ENCODE measurements at places on chromosomes 7 and 10.

GRCh38 chr7:99312316-99313203, 13.1 kb upstream of the ARPC1A start:
- peak; percentile 31 for DNase-seq

DNA sequence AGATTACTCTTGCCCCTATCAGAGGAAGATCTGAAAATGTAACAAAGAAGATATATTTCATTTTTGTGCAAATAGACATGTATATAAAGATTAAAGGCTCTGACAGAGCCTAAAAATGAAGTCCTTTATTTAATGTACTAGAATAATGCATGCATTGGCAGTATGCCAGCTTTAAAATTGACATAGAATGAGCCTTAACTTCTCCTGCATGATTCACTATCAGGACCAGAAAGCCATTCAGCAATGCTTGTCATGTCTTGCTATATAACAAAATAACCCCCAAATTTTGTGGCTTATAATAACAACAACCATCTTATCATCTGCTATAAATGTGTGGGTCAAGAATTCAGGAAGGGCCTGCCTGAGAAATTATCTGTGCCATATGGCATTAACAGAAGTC, 411.9 kb downstream of the GRM8 start:
- DNase-seq = no peak

DNA sequence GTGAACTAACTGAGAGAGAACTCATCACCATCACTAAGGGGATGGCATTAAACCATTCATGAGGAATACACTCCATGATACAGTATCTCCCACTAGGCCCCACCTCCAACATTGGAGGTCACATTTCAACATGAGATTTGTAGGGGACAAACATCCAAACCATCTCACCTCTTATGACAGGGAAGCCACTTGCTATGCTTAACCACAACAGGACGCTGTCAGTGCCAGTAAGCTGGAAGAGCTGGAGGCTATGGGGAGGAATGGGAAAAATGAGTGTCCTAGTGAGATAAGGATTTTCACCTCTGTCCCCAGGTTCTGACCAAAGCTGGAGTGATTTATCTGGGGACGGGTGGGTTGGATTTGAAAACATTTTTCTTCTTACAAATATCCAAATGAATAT, 17.6 kb downstream of the PLCE1 start:
- DNase-seq = no peak

GRCh38 chr7:47456210-47456955, 125.5 kb downstream of the TNS3 start:
- DNase-seq = no peak

- no peak for DNase-seq
Observed at GRCh38 chr7:156460858-156461627, 179.5 kb upstream of the RNF32 start.

DNA sequence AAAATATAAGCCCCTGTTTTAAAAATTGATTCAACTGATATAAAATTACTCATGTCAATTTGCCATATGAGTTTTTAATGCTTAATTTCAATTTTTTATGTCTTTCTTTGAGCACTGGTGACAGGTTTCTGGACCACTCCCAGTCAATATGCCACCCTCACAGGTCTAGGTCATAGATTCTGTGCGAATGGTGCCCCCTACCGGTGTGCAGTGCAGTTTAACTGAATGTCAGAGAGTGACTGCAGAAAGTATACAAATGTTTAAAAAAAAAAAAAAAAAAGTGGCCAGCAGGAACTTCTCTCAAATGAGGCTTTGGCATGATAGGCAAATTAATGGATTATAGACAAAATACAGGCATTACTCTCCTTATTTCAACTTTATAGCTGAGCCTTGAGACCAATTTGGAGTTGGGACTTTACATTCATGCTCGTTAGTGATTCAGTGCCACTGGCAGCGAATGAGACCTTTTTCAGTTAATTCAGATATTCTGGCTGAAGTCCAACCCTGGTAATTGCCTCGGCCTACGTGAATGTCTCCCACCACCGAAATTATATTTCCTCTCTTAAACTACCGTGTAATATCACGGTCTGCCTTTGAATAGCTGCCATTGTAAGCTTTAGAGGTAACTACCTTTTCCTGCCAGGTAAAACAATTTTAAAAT, 427.6 kb downstream of the PHTF2 start:
- DNase-seq = no peak

GRCh38 chr10:30058570-30059132, 735 bp downstream of the JCAD start:
- no peak for DNase-seq

DNA sequence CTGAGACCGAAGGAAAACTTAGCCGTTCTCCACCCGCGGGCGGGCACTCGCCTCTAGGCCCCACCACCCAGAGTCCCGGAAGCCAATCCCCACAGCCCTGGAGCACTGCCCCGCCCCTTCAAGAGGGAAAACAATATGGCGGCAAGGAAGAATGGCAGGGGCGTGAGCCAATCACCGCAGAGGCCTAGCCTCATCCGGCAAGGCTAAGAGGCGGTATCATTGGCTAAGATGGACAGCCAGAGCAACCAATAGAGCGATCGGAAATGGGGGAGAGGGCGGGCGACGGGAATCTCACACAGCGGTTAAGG, 529 bp downstream of the ACTR1A start:
- peak; percentile 98 for DNase-seq

- DNase-seq = no peak
Observed at GRCh38 chr7:24656608-24657007, 83.4 kb downstream of the PALS2 start.

DNA sequence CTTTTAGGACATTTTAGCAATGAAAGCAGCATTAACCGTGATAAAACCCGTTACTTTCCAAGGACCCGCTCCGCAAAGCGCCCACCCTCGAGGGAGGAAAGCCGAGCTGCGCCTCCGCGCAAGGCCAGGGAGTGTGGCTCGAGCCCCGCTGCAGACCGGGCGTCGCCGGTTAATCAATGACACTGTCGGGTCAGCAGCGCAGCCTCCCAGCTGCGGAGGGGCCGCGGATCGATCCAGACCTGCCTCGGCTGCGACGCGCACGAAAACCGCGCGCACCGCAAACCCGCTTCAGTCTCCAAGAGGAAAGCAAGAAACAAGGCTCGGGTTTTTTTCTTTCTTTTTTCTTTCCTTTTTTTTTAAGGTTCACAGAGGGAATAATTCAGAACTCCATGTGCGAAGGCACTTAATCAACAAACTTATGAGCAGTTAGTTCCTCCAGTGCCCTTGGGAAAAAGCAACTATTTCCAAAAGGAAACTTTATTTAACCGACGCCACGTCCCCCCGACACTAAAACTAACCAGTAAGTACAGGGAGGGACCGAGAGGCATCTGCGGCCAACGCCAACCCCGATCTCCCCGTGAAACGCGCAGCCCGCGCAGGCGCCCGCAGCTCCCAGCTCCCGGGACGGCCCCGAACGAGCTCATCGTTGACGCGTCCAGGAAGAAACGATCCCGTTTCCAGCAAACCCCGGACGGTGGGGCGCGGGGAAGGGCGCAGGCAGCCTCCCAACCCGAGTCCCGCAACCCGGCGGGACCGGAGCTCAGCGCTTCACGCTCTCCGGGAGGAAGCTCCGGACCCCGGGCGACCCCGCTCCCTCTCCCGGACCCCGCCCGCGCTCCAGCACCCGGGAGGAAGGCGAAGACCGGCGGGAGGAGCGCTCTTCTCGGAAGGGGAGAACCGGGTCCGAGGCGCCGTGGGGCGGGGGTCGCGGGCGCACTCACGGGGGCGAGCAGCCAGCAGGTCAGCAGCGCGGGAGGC, 598 bp downstream of the VIPR2 start:
- no peak for DNase-seq

- DNase-seq = no peak
Observed at GRCh38 chr7:24907311-24907886, 72.6 kb downstream of the OSBPL3 start.

GRCh38 chr7:100211342-100211780, 8.4 kb upstream of the PVRIG start:
- no peak for DNase-seq

- DNase-seq = no peak
Observed at GRCh38 chr10:22148961-22149360, 68.9 kb downstream of the EBLN1 start.

DNA sequence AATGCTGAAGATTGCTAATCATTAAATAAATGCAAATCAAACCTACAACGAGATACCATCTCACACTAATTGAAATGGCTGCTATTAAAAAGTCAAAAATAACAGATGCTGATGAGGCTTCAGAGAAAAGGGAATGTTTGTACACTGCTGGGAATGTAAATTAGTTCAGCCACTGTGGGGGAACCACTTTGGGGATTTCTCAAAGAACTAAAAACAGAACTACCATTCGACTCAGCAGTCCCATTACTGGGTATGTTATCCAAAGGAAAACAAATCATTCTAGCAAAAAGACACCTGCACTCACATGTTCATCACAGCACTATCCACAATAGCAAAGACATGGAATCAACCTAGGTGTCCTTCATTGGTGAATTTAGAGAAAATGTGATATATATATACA, 379.0 kb upstream of the CNTNAP2 start:
- no peak for DNase-seq

GRCh38 chr10:123464430-123465323, 201.5 kb upstream of the GPR26 start:
- no peak for DNase-seq

DNA sequence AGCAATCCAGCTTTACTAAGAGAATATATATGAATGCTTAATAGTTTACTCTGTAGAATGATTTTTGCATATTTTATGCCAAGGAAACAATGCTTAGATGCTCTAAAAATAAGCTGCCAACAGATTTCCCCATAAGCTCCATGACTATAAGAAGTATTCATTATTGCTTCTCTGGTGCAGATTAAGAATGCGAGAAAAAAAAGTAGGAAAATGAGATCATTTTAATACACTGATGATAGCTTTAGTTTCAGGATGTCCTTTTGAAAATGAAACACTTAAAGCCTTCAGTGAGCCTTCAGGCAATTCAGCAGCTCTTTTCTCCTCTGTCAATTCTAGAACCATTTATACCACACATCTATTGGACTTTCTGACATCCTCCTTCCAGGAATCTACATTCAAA, 735.0 kb upstream of the POT1 start:
- DNase-seq = no peak

- DNase-seq = no peak
Observed at GRCh38 chr10:94133239-94133638, 139.5 kb downstream of the PLCE1 start.

DNA sequence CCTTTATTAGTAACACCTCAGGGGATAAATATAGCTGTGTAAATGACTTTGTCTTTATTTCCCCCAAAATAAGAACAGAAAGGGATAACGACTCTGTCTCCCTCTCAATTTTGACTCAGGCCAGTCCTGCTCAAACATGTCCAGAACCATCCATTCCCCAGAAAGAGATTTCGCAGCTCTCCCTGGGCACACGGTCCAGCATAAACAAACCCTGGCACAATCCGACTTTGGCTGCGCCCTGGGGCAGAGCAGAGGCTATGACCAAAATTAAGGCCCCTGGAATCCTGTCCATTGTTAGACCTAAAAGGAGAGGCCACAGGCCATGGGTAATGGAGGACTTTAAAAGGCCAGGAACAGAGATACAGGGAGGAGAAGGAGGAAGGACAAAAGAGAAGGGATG, 99.1 kb downstream of the PRPF18 start:
- DNase-seq = no peak

DNA sequence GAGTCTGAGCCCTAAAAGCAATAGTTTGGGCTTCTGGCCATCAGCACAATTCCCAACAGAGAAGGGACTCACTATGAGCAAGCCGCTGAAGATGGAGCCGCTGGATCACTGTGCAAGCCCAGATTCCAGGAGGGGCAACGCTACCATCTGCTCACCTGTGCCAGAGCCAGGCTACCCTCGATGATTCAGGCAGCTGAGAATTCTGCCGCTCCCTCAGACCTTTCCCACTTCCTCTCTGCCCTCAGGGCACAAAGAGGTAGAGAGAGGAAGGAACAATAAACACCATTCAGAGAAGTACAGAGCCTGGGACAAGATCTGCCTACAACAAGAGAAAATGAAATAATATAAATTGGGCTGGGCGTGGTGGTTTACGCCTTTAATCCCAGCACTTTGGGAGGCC, 98.1 kb downstream of the MYOF start:
- no peak for DNase-seq

DNA sequence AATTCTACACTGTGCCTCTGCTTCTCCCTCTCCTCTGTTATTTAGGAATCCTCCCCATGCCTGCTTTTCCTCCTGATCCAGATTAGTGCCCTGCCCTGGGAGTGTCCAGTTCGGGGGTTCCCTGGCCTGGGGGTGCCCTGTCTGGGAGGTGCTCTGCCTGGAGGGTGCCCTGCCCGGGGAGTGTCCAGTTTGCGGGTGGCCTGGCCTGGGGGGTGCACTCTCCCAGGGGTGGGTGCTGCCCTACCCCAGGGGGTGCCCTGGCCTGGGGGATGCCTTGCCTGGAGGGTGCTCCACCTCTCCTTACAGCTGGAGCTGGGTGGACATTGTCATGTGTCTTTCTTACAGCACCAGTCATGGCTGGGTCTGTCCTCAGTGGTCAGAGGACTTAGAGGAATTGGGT, 20.2 kb downstream of the RAMP3 start:
- DNase-seq = no peak

GRCh38 chr7:106599343-106599698, 61.6 kb downstream of the CCDC71L start:
- no peak for DNase-seq

DNA sequence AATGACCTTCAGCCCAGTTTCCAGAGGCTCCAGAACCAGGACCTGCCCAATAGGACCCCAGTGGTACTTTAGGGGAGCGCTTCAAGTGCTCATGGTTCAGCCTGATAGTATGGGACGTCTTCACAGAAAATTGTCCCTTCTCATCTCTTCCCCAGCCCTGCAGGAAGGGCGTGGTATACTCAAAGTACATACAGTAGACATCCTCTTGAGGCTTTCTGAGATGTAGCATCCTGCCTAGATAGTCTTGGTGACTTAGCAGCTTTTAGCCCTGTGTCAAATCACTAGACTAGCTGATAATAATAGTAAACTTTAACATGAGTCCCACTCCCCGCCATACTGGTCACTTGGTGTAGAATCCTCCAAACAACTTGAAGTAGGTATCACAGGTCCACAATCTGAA, 193.2 kb downstream of the CYP26A1 start:
- no peak for DNase-seq

DNA sequence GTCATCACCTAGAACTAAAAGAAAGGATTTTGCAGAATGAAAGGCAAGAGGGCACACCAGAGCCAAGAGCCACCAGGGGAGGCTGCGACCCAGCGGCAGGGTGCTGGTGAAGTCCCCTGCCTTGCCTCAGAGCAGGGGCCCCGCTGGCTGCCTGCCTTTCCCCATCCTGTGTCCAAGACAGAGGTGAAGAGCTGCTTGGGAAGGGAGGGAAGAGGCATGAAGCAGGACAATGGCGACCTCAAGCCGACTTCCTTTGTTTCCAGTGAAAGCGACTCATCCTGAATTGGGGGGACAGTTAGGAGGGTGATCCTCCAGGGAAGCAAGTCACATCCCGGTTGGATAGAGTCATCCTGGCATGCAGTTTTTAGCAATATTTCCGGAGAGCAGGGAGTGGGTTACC, 255.5 kb upstream of the YAE1 start:
- no peak for DNase-seq

- DNase-seq = no peak
Observed at GRCh38 chr7:108358553-108358952, 97.7 kb downstream of the NRCAM start.

DNA sequence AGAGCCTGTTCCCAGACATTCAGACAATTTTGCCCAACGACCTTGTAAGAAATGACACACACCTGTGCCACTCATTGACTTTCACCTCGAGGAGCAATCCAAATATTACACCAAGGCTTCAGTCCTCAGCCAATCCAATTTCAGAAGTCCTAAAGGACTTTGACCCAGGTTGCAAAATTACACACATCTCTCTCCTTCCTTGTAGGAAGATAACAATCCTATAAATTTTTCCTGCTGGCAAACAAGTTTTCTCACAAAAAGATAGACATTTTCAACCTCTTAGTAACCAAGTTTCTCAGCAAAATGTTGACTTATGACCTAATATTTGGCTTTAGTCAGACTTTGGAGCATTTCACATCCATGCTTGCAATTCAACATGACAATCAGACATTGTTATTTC, 745.0 kb downstream of the GRID1 start:
- no peak for DNase-seq

Measured in thoracic aorta (tissue), 2 donors.